ENCODE measurements at places on chromosomes 2 and 18.

- DNase-seq: no peak
Measured at GRCh38 chr18:59385191-59385590, 26.1 kb upstream of the LMAN1 start.

DNA sequence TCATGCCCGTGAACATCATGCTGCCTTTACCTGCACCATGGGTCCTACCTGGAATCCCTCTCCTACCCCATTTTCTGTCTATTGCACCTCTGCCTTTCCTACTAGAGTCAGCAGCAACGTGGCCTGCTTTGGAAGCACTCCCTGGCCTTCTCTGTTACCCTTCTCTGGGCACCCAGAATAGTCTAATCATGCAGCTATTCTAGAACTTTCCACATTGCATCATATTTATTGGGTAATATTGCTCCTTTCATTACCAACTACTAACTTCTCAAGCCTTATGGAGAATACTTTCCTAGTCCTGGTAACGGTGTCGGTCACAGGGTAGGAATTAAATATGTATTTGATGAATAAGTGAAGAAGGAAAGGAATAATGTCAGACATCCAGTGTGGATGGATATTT lies 33.3 kb upstream of the CREG2 start:
- DNase-seq: no peak

- DNase-seq: no peak
Measured at GRCh38 chr2:218501665-218502064, 66.5 kb downstream of the USP37 start.

GRCh38 chr2:120483355-120483754 lies 137.4 kb downstream of the INHBB start:
- DNase-seq: no peak

DNA sequence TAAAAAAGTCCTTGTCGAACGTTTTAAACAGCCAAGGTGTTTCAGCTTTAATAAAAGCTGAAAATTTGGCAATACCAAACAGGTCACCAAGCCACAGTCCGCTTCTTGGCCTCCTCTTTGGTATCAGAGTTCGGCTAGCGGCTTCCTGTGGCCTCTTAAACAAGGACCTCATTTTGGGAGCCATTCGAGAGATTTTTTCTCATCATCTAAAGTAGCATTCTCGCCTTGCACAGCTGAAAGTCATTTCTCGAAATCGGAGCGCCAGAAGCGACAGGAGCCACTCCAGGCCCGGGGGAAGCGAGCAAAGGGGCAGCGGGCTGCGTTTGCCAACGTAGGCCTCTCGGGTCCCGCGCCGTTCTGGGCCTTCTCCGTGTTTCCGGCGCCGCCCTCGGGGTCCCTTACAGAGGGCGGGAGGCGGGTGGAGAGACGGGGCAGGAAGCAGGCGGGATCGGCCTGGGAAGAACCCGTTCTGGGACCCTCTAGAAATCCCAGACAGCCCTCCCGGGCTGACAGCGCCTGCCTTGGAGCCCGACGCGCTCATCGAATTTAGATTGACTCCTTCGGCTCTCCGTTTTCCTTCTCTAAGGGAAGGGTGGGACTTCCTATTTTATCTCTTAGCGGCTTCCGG lies 522 bp upstream of the ZNF407 start:
- DNase-seq: peak; percentile 56

- no peak for DNase-seq
Measured at GRCh38 chr2:31168291-31168690, 30.1 kb upstream of the GALNT14 start.

- DNase-seq: no peak
Measured at GRCh38 chr2:173898178-173898668, 67.0 kb downstream of the SP3 start.

DNA sequence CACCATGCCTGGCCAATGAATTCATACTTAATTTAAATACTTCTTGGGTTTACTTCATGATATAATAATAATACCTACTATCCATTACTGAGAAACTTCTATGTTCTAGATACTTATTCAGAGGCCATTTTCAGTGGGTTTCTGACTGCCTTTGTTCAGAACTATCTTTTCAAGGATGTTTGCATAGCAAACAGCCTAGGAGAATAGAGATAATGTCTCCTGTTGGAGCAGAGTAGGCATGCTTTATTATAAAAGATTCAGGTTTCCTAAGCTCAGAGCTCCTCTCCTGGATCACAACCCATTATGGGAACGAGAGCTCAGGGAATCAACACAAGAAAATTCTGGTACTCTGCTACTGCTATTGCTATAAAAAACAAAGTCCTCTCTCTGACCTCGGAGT lies 11.1 kb downstream of the FASTKD1 start:
- DNase-seq: no peak

- no peak for DNase-seq
Measured at GRCh38 chr2:28291811-28292440, 100.7 kb upstream of the FOSL2 start.

GRCh38 chr2:71615767-71616730 lies 162.7 kb downstream of the DYSF start:
- no peak for DNase-seq

GRCh38 chr18:30328839-30329238 lies 713.7 kb downstream of the DSC3 start:
- no peak for DNase-seq

DNA sequence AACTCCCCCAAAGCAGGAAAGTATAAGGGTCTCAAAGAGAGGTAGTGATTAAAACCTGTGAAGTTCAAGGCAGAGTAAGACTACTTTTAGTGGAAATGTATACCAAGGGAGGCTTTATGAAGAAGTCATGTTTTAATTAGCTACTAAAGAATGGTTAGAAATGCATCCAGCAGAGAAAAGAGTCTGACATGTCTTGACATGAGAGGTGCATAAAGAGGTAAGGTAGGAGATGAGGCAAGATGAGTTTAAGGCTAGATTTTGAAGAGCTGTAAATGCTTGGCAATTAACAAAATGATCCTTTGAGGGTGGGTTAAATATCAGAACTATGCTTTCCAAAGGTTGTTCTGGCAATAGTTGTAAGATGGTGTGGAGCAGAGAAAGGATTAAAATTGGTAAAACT lies 88.7 kb upstream of the WDSUB1 start:
- no peak for DNase-seq

- DNase-seq: no peak
Measured at GRCh38 chr2:99404039-99404796, 67.0 kb downstream of the EIF5B start.

GRCh38 chr2:68291314-68291713 lies 28.4 kb downstream of the CNRIP1 start:
- DNase-seq: no peak

DNA sequence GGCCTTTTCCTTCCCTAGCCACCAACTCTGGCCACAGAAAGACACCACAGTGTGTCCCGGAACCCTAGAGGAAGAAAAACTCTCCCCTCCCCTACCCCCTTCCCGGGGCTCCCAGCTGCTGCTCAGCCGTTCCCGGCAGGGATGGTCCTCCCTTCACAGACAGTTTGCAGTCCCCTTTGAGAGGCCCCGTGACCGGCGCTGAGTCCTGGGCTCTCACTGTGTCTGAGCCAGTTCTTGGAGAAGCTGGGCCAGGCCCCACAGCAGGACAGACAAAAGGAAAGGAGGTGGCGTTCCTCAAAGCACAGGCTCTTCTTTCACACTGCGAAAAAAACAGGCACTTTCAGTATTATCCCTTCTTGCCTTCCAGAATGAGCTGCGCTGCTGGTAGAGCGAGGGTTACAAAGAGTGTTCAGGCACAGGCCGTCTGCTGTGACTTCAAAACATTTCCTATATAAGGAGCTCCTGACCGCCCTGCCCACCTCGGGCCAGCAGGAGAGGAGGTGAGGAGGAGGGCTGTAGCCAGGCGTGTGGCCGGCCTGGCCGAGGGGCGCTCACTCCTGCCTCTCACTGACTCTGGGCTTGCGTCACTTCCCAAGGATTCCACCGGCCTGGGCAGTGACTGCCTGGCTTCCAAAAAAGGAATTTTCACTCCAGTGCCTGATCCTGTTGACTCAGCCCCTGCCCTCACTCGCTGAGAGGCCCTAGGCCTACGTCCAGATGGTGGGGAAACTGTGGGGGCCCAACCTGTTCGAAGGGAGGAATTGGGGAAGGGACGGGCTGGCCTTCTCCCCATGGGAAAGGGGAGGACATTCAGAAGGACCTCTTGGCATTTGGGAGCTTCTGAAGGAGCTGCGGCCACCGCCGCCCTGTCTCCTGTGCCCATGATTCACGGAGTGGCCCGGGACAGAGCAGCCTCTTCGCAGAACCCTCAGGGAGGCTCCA lies 24.9 kb downstream of the CIDEA start:
- DNase-seq: no peak

DNA sequence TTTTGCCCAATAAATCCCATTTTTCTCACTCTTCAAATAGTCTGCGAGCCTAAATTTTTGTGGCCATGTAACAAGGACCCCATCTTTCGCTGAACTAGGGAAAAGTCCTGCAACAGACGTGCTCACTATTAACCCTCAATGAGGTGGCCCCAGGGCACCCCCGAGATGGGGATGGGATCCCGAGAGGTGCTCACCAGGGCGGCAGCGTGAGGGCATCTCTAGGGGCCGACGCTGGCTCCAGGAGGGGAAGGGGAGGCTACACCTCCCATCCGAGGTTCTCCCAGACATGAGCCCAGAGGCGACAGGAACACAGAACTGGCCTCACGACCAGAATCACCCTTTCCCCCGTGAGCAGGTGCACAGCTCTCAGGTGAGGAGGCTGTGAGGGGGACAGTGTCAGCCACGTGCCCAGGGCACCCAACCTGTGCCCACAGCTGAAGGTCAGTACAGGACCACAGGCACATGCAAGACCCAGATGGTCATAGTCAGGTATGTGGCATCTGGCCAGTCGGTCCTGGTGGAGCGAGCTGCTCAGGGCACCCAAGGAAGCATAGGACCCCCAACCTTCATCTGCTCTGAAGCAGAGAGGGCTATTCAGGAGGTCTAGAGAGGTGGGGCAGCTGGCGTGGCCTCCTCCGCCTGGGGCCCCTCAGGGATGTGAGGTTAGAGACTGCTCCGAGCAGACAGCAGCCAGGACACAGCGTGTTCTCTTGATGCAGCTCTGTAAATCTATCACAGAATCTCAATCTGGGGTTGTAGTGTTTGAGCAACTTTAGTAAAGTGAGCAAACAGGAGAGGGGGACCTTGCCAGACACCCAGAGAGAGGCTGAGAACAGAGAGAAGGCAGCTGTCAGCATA lies 62.8 kb downstream of the PXDN start:
- DNase-seq: no peak

DNA sequence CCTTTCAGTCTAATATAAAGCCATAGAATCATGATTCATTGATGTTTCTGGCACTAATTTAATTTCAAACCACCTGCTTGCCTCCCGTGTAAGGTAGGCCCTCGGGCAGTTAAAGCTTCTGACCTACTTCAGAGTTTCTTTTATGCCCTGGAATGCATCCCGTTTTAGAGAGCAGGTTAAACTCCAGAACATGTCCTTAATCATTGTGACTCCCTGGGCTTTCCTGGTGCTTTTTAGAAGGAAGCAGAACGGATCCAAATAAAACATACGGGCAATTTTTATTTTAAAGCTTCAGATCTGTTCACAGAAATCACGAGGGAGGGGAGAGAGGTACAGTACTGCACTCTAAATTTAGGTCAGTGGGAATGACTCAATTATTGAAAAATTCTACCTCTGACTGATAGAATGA lies 134.8 kb downstream of the GCA start:
- DNase-seq: no peak

DNA sequence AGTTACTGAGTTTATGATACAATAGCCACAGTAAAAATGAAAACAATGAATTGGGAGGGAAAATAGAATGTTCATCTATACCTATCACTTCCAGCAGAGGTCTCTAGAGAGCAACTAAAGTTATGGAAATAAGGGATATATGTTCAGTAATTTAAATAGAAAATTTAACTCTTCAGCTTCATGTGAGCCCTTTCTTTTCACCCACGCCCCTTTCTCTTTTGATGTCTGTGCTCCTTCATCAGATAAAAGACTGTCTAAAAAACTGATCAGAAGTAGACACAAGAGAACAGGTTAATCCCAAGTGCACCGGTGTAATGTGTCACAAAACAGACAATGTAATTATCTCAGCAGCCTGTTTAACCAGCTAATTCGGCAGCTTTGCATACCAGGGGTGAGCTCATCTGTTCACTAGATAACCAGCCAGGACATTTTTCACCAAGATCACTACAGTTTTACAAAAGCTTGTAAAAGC lies 238.5 kb upstream of the ERBB4 start:
- no peak for DNase-seq

DNA sequence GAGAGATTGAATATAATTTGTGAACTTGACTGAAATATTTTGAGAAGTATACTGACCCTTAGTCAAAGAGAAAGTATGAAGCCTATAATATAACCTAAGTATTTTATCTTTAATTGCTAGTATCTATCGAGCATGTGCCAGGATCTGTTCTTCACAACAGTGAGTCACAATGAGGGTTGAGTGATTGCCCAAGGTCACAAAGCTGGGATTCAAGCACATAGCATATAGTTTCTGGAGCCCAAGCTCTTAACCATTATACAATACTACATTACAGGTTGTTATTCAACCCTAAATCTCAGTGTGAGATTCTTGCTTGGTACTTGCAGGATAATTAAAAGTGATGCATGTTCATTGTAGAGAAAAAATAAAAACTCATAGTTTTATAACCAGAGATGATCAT lies 97.2 kb downstream of the RAB3GAP1 start:
- DNase-seq: no peak

GRCh38 chr18:45825258-45826044 lies at the start of gene SIGLEC15:
Gene SIGLEC15, plus strand, starts transcription at chr18:45825675. Its CDS starts 54 bp downstream, at chr18:45825729.
- DNase-seq: no peak

DNA sequence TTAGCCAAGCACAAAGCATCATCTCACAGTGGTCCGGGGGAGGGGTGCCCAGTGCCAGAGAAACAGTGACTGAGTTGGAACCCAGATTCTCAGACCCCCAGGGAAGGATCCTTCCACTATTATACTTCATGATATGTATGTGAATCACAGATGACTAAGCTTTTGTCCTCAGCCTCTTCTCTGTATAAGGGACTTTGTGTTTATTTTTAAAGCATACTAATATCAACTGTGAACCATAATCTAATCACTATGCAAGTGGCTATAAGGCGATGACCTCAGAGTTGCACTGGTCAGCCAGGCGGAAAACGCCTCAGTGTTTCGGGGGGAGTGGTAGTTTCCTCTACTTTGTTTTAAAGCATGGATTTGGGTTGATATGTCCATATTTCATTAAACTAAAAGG lies 160.4 kb upstream of the TMEM200C start:
- no peak for DNase-seq

DNA sequence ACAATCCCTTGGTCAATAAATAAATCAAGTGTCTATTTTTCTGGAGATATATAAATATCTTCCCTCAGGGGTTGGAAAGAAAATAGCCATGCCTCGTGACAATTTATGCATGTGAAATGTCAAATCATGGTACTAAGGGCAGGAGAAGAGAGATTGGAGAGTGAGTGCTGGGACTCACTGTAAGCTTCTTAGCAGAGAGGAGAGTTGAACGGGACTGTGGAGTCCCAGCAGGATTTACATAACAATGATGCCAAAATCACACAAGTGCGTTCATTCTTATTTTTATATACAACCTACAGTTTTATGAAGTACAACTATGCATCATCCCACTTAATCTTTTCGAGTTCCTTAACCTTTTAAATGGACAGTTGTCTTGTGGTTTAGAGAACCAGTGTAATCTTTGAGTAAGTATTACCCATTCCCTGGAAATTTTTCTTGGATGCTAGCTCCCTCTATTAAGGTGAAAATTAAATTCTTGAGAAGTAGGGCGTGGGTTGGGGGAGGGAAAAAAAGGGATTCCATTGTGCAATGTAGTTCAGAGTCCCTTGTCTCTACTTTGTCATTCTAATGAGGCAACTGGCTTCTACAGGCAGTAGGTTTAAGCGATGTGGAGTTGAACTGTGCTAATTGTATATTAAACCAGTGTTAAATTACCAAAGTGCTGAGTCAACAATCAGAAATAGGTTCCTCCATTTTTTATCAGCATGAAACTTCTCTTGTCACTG lies 143.6 kb upstream of the EPHA4 start:
- no peak for DNase-seq

GRCh38 chr2:68709421-68709911 lies 25.1 kb upstream of the ARHGAP25 start:
- DNase-seq: no peak

Measured in activated CD8-positive, alpha-beta memory T cell treated with anti-CD3 and anti-CD28 coated beads for 1 hour (primary cell).